GM10248 (cell line): ENCODE measurements at places on chromosomes 11 and 22.

DNA sequence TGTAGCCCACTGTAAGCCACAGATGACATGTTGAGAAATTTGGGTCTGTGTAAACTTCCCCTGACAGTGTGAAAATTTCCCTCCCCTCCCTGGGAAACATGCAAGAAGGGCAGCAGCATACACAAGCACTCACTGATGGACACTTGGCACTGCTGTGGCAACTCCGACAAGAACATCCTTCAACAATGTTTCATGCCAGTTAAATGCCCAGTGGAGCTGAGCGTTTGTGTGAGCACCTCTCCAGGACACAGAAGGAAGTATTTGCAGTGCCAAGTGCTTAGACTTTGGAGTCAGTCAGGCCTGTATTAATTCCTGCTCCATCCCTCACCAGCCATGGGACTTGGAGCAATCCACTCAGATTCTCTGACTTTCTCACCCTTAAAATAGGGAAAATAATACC lies 17.7 kb downstream of the C11orf87 start:
- no peak for DNase-seq

- no peak for DNase-seq
These were observed 152.2 kb upstream of the E2F8 start for GRCh38 chr11:19392847-19393518.

DNA sequence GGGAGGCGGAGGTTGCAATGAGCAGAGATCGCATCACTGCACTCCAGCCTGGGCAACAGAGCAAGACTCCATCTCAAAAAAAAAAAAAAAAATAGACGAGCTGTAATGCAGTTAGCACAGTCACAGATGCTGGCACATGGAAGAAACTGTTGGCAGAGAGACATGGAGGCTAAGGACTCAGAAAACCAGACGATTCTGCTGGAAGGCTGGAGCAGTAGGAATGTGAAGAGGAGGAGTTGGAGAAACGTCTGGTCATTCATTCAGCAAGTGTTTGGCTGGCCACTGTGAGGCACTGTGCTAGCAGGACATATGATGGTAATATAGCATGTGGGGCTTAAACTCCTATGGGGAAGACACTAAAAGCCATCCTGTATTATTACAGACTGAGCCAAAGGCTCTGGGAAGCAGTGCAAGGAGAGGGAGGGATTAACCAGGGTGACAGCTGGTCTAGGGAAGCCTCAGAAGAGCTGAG lies 5.0 kb downstream of the UQCR10 start:
- no peak for DNase-seq

- DNase-seq = no peak
These were observed 40.7 kb upstream of the XBP1 start for GRCh38 chr22:28841111-28841510.

GRCh38 chr11:61580271-61580888 lies 496 bp downstream of the SYT7 start:
- no peak for DNase-seq

- DNase-seq = no peak
These were observed 3.7 kb downstream of the MYRF start for GRCh38 chr11:61756147-61756451.
